Diencephalon (tissue), 1 donor: ENCODE measurements at places on chromosomes 12 and 14. TPM values are rescaled to one million over a fixed set of nuclear protein-coding genes. Genes with fewer than 3 reads are reported as not detected.

CCDC197 gene
- total RNA-seq = not detected

IL31 gene
- total RNA-seq = not detected

CACNA2D4 gene
- 0.92 TPM for total RNA-seq

SLC10A1 gene
- total RNA-seq = not detected

SYNDIG1L gene
- 32.8 TPM for total RNA-seq

PARP2 gene
- 22.1 TPM for total RNA-seq

KRT85 gene
- total RNA-seq = not detected

C12orf43 gene
- total RNA-seq = 19.8 TPM
